ENCODE measurements at places on chromosomes 5 and 9. TPM values are rescaled to one million over a fixed set of nuclear protein-coding genes. Genes with fewer than 3 reads are reported as not detected.

The ADRB2 gene
- 3.5 TPM for total RNA-seq

The SLC22A4 gene
- total RNA-seq = 4.4 TPM

The IFNB1 gene
- total RNA-seq = not detected

The IRX4 gene
- total RNA-seq = not detected

The ABCA1 gene
- total RNA-seq = 7.2 TPM

DNA sequence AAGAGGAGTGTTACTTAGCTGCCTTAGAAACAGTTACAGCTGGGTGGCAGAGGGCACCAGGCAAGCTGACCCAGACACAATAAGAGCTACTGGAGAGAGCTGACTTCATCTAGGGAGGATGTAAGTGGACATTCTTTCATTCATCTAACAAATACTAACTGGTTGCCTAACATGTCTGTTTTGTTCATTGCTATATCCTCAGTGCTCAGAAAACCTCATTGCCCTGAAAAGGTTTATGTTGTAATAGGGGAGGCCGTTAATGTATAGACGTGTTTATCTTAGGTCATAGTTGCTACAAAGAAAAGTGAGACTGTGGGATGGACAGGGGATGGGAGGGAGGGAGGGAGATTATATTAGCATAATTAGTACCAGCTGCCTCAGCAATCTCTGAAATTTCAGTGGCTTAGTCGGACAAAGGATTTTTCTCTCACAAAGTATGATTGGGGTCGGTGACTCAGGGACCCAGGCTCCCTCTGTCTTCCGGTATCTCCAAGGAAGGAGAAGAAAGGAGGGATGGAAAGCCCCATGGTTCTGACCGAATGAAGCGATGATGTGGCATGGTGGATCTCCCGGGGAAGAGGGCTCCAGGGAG is 2.6 kb upstream of the SNX18 start:
- DNase-seq = no peak

DNA sequence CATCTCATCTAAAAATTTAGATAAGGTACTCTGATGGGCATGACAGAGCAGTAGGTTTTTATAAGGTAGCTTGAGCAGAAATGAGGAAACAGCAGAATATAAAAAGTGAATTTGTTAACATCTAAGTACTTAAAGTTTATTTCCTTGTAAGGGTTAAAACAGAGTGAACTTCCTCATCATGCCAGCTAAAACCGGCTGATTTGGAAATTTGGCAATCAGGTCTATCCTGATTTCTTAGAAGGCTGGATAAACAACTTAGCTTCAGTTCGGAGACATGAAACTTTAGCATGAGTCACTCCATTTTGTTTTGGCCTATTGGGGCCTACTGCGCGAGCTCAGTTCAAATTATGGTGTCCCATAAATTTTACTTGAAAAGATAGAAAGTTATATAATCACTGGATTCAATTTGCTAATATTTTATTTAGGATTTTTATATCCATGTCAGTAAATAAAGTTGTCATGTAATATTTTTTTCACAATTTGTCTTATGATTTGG is 241.6 kb upstream of the RORB start:
- no peak for DNase-seq

- no peak for DNase-seq
Observed at GRCh38 chr9:131396626-131397025, 2.7 kb downstream of the PRRC2B start.

DNA sequence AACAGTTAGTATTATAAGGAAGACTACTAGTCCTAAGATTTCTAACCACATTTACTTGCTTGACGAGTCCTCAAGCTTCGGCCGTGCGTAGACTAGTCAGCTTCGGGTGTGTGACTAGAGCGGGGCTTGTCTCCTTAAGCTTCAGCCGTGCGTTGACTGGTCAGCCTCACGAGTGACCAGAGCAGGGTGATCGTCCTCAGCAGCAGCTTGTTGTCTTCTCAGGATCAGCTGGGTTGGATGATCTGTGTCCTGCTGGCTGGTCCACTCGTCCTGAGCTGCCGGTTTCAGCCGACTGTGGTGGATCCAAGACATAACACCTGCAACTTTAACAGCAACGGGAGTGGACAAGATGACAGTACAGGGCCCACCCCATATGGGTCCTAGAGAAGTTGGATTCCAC is 16.7 kb downstream of the CEL start:
- no peak for DNase-seq

GRCh38 chr5:16531063-16531648 is 65.6 kb upstream of the ZNF622 start:
- DNase-seq = no peak

GRCh38 chr9:76691517-76692313 is 72.5 kb upstream of the PCA3 start:
- no peak for DNase-seq

DNA sequence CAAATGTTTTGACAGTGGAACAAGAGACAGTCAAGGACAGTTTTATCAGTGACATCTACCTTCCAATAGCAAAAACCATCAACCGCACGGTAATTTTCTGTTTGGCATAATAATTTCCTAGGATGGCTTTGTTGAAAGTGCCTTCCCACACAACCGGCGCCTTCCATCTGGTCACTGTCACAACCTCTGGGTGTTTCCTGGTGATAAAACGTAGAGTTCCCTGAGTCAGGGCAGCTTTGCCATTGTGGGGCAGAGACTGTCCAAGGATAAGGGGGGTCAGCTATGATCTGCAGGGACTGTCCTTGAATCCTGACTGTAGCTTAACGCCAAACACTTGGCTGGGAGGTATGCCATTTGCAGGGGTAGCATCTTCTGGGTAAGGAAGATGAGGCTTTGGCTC is 47.6 kb downstream of the GGTA1 start:
- no peak for DNase-seq

DNA sequence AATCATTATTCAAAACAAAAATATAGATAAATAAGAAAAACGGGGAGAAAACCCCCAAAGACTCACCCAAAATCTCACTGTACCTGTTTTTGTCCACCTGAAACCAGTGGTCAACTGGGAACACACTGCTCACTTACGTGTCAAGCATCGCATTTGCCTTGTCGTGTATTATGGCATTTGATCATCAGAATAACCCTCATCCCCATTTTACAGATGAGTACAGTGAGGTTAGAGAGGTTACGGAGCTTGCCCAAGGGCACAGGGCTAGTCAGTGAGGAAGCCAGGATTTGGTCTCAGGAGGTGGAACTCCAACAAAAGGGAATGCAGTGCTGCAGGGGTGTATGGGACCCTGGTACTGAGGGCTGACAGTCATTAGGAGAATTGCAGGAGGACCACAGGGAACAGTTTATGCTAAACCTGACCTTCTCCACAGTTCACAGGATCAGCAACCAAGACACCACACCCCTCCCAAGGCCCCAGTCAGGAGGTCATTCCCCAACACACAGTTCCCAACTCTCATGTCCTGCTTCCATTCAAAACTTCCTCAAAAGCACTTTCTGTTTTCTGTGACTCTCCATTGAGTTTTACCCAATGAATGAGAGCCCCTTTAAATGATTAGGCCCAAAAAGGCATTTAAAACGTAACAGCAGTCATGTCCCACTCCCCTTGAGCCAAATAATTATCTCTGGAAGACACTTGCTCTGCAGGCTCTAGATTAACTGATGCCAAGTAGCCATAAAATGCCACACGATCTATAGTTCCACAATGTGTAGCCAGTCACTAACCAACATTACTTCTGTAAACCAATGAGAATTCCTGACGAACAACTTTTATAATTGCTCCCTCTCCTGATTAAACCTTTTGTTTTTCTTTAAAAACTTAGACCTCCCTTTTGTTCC is 50.8 kb downstream of the CTSL start:
- no peak for DNase-seq

DNA sequence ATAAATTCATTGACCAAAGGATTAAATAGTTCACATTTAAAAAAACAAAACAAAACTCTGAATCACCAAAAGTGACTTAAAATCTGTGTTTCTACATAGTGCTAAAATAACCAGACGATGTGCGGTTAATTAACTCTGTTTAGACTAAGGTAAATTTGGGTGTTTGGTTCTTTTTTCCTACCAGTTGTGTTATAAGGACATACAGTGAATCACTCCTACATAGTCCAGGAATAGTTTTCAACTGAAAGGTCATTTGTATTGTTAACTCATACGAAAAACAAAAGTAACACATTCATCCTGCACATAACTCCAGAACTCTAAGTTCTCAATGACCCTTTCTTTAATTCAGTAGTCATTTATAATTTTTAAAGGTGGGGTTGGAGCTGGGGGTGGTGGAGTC is 203.7 kb downstream of the GLIS3 start:
- no peak for DNase-seq

DNA sequence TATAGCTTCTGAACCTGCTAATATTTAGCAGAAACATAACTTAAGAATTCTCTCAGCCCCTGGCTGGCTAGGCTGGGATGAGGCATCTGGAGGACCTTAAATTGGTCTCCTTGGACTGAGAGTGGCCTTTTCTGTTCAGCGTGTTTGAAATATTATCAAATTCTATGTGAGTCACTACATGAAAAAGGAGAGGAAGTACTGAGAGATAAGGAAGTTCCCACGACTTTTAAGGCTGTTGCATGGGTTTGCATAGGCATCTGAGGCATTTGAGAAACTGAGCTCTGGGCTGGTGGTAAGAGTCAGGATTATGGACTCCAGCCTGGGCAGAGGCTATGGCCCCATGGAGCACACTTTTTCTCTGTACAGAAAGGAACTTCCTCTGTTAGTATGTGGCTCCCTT is 816.2 kb upstream of the GRAMD2B start:
- peak; percentile 26 for DNase-seq

- DNase-seq = no peak
Observed at GRCh38 chr5:158899211-158899610, 200.5 kb downstream of the EBF1 start.

DNA sequence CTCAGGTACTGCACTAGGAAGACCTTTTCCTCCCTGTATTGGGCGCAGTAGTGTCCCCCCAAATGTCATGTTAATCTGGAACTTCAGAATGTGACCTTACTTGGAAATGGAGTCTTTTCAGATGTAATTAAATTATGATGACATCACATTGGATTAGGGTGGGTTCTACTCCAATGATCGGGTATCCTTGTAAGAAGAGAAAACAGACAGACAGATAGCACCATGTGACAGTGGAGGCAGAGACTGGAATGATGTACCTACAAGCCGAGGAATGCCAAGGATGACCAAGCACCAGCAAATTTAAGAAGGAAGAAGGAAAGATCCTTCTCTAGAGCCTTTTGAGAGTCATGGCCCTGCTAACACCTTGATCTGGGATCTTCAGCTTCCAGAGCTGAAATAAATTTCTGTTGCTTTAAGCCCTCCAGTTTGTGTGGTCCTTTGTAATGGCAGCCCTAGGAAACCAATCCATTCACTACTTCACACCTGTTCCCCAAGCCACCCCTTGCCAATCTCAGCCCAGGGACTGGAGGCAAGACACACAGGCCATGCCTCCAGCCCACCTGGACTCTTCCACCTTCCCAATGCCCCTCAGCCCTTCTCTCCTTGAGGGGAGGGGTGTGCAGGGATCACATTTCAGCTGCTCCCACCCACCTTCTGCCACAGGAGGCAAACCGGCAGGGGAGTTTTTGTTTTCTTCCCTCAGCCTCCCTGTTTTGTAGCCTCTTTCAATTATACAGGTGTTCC is 1.6 kb downstream of the CCNJL start:
- DNase-seq = no peak

- DNase-seq = no peak
Observed at GRCh38 chr9:134730011-134730760, 88.6 kb downstream of the COL5A1 start.

DNA sequence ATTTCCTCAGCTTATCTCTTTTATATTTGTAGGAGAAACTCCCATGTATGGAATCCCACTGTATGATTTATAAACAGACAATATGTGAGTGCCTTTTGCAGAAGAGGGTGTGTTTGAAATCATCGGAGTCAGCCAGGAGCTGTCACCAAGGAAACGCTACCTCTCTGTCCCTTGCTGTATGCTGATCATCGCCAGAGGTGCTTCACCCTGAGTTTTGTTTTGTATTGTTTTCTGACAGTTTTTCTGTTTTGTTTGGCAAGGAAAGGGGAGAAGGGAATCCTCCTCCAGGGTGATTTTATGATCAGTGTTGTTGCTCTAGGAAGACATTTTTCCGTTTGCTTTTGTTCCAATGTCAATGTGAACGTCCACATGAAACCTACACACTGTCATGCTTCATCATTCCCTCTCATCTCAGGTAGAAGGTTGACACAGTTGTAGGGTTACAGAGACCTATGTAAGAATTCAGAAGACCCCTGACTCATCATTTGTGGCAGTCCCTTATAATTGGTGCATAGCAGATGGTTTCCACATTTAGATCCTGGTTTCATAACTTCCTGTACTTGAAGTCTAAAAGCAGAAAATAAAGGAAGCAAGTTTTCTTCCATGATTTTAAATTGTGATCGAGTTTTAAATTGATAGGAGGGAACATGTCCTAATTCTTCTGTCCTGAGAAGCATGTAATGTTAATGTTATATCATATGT is 18.0 kb upstream of the CTSL start:
- no peak for DNase-seq

- DNase-seq = no peak
Observed at GRCh38 chr5:148843510-148844318, 17.3 kb downstream of the ADRB2 start.

DNA sequence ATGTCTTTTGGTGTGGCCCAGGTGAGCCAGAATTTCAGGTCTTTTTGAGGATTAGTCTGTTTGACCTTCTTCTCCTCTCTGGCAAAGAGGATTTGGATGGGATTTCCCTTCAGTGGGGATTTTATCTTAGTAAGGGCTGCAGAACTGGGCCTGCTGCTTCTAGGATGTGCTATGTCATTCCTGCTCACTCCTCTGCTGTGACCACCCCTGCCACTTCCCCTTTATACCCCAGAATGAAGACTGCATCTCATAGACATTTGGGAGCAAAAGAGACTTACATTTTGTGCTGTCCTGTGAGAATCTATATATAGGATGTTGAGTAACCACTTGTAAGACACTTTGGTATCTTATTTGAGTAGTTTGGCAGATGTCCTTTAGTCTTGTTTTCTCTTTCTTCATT is 76.2 kb downstream of the ARHGAP26 start:
- no peak for DNase-seq

DNA sequence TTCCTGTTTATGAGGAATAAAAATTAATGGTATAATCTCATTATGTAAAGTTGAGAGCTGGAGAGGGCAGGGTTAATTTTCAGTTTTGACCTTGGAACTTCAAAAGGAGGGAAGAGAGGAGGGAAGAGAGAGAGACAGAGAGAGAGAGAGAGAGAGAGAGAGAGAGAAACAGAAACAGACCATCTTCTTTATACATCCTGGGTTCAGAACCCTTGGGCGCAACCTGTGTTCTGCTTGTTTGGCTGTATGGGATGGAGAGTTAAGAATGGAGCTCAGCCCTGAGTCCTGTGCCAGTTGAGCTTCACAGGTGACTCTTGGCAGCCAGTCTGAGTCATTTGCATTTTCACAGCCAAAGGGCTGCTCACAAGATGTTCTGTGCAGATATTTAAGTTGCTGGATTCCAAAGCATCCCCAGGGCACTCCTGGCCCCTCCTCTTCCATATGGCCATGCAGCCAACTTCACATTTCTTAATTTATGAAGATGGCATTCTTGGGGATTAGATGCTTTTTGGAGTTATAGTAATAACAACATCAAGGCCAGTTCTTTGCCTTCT is 143.5 kb downstream of the CARTPT start:
- no peak for DNase-seq

GRCh38 chr5:58106754-58107410 is 353.0 kb downstream of the PLK2 start:
- no peak for DNase-seq

GRCh38 chr5:116291271-116291670 is 206.4 kb downstream of the COMMD10 start:
- DNase-seq = no peak

- DNase-seq = no peak
Observed at GRCh38 chr5:40614923-40615585, 64.7 kb upstream of the PTGER4 start.

All from pulmonary artery endothelial cell (primary cell).